Ovary (tissue), 10 donors: ENCODE measurements at places on chromosomes 16 and 17.

DNA sequence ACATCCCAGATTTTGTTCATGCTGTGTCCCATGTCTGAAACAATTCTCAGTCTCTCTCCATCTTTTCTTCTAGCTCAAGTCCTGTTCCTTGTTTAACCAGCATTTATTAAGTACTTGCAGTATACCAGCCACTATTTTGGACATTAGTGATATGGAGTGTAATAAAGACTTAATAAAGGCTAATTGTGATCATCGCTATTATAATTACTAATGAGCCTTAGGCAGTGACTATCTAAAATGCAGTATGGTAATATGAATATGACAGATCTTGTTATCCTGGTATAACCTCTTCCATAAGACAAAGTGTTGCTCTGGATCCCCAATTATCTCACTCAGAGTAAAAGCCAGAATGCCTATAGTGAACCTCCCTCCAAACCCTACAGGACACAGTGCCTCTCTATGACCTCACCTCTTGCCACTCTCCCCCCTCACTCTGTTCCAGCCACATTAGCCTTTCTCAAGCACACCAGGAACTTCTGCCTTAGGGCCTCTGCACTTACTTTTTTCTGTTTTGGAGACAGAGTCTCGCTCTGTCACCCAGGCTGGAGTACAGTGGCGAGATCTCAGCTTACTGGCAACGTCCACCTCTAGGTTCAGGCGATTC is 1.8 kb upstream of the FLOT2 start:
- no peak overlapping the region for H3K4me3 ChIP-seq
- H3K27ac ChIP-seq, result no peak overlapping the region

- no peak overlapping the region for H3K27ac ChIP-seq
- no peaks in the 10 kb centered on the region for H3K27me3 ChIP-seq
- no peaks in the 10 kb centered on the region for H3K36me3 ChIP-seq
Measured at GRCh38 chr16:48447940-48448536, 62.8 kb upstream of the SIAH1 start.

GRCh38 chr16:25585526-25585925 is 106.2 kb upstream of the HS3ST4 start:
- no peak overlapping the region for H3K27ac ChIP-seq
- no peaks in the 10 kb centered on the region for H3K27me3 ChIP-seq
- DNase-seq, result no peak
- H3K4me1 ChIP-seq, result no peaks in the 10 kb centered on the region

GRCh38 chr17:13638855-13639458 is 37.2 kb upstream of the HS3ST3A1 start:
- no peaks in the 10 kb centered on the region for H3K27me3 ChIP-seq
- H3K27ac ChIP-seq, result no peak overlapping the region
- no peaks in the 10 kb centered on the region for H3K36me3 ChIP-seq
- no peaks in the 10 kb centered on the region for H3K4me1 ChIP-seq

DNA sequence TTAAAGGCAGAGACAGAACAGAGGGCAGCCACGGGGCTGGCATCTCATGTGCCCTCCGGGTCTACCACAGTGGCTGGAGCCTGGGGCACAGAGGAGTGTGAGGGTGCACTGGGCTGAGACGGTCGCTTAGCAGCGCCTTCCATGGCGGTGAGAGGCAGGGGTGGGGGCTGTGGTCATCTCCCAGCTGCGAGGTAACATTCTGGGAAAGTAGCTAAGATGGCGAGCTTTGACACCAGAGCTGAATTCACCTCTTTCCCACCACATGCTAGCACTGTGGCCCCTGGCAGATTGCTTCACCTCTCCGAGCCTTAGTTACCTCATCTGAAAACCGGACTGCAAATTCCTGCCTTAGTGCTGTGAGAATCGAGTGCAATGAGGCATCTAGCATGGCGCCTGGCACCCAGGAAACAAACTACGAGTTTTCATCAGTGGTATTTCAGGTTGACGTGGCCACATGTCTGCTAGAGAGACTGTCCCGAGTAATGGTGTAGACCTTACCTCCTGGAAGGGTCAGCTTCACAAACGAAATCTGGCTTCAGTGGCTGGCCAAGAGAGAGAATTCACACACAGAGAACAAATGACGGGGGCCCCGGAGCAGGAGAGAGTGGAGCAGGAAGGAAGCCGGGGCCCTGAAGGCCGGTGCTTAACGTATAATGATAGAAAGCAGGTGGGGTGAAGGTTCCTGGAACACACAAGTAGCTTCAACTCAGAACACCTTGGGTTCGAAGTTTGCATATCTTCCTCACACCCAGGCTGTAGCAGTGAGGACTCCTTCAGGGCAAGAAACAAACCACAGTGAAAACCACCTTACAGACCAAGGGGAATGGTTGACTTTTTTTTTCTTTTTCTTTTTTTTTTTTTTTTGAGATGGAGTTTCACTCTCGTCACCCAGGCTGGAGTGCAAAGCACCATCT is 63.9 kb upstream of the RPH3AL start:
- no peak overlapping the region for H3K4me3 ChIP-seq
- DNase-seq, result no peak
- no peak overlapping the region for H3K27ac ChIP-seq
- H3K27me3 ChIP-seq, result no peaks in the 10 kb centered on the region

DNA sequence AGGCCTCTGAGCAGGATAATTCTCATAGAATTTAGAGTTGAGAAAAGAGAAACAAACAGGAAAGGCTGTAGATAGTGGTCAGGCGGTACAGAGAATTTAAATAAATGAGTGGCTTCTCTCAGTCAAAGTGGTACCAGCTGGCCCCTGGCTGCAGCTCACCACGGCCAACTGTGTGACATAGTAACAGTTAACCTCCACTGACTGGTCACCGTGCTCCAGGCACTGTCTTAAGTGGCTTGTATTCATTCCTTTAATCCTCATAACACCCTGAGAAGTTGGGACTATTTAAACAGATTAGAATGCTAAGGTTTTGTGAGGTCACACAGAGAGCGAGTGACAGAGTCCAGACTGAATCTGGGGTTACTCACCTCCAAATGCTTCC is 108.9 kb downstream of the GNAO1 start:
- H3K4me1 ChIP-seq, result no peaks in the 10 kb centered on the region
- no peak overlapping the region for H3K4me3 ChIP-seq
- DNase-seq, result no peak

DNA sequence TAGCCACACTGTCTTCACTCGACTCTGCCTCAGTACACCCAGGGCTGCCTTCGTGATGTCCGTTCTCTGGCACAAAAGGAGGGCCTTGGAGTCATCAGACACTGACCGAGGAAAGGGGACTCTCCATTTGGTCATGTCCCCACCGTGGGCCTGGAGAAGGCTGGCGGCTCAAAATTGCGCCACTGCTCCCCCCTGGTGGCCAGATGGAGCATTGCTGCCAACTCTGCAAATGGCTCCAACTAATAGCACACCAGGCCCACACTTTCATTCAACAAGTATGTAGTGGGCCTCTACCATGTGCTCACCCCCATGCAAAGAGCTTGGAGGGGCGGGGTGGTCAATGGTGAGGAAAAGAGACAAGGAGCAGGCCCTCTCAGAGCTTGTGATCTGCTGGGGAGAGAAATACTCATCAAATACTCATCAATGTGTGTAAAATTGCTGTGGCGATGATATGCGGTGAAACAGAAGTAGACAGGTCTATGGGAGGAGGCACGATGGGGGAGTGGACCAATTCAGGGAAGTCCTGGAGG is 5.2 kb upstream of the GRIN2C start:
- H3K27ac ChIP-seq, result no peak overlapping the region
- peaks cover 3% of the 10 kb centered on the region for H3K27me3 ChIP-seq
- DNase-seq, result peak; percentile 86

DNA sequence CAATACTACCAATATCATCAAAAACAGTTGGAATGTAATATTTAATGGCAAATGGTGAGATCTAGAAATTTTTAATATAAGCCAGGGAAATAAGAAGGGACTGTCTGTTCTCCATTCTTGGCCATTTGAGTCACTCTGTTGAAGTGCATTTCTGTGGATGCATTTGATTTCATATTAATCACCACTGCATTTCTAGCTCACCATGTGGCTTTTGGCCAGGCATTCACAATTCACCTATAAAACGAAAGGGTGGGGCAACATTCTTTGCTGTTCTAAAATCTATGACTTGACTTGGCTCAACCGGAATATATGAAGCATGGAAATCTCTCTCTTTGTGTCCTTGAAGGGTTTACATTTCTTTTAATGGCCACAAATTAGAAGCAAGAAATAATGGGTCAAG is 483.0 kb downstream of the SLC39A11 start:
- H3K4me1 ChIP-seq, result no peaks in the 10 kb centered on the region
- no peaks in the 10 kb centered on the region for H3K27me3 ChIP-seq
- DNase-seq, result no peak
- no peak overlapping the region for H3K27ac ChIP-seq
- no peak overlapping the region for H3K4me3 ChIP-seq

GRCh38 chr17:67359960-67360791 is 6.2 kb downstream of the PSMD12 start:
- no peak overlapping the region for H3K4me3 ChIP-seq
- no peaks in the 10 kb centered on the region for H3K36me3 ChIP-seq
- H3K4me1 ChIP-seq, result peaks cover 11% of the 10 kb centered on the region
- H3K27ac ChIP-seq, result no peak overlapping the region

DNA sequence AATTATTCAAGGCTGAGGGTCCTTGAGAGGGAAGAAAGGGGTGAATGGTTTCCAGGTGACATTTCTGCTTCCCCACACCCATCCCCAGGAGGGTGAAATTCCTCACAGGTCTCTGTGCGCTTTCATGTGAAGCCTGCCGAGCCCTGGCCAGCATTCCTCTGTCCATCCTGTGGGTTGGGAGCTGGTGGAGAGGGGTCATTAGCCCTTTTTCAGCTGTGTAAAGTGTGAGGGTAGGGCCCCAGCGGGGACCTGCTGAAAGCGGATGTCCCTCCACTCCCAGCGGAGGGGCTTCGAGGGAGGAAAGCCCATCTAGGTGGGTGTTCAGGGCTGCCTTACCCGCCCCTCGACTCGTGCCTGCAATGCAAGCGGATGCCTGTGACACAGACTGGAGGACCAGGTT is 53.3 kb upstream of the DLX4 start:
- no peaks in the 10 kb centered on the region for H3K4me1 ChIP-seq
- no peaks in the 10 kb centered on the region for H3K27me3 ChIP-seq
- no peaks in the 10 kb centered on the region for H3K36me3 ChIP-seq
- no peak overlapping the region for H3K27ac ChIP-seq

GRCh38 chr16:4917117-4917516 is 19.8 kb downstream of the PPL start:
- no peak overlapping the region for H3K27ac ChIP-seq
- no peaks in the 10 kb centered on the region for H3K4me1 ChIP-seq
- no peak for DNase-seq
- no peaks in the 10 kb centered on the region for H3K27me3 ChIP-seq
- no peak overlapping the region for H3K4me3 ChIP-seq

GRCh38 chr17:44917456-44917855 is 2.2 kb upstream of the GFAP start:
- no peak overlapping the region for H3K27ac ChIP-seq
- no peak for DNase-seq
- no peak overlapping the region for H3K4me3 ChIP-seq
- no peaks in the 10 kb centered on the region for H3K36me3 ChIP-seq
- H3K4me1 ChIP-seq, result no peaks in the 10 kb centered on the region

GRCh38 chr16:67718668-67719047 is 458 bp downstream of the GFOD2 start:
- no peak for DNase-seq
- H3K36me3 ChIP-seq, result no peaks in the 10 kb centered on the region
- H3K4me1 ChIP-seq, result peaks cover 3% of the 10 kb centered on the region

GRCh38 chr16:67050796-67051195 is 21.8 kb downstream of the CBFB start:
- no peak for DNase-seq
- no peak overlapping the region for H3K4me3 ChIP-seq
- no peaks in the 10 kb centered on the region for H3K27me3 ChIP-seq
- H3K36me3 ChIP-seq, result no peaks in the 10 kb centered on the region
- H3K27ac ChIP-seq, result no peak overlapping the region

- no peak overlapping the region for H3K27ac ChIP-seq
- H3K4me3 ChIP-seq, result no peak overlapping the region
- H3K36me3 ChIP-seq, result no peaks in the 10 kb centered on the region
- no peaks in the 10 kb centered on the region for H3K27me3 ChIP-seq
- H3K4me1 ChIP-seq, result no peaks in the 10 kb centered on the region
- DNase-seq, result no peak
Measured at GRCh38 chr16:12661656-12662172, 142.0 kb downstream of the CPPED1 start.

DNA sequence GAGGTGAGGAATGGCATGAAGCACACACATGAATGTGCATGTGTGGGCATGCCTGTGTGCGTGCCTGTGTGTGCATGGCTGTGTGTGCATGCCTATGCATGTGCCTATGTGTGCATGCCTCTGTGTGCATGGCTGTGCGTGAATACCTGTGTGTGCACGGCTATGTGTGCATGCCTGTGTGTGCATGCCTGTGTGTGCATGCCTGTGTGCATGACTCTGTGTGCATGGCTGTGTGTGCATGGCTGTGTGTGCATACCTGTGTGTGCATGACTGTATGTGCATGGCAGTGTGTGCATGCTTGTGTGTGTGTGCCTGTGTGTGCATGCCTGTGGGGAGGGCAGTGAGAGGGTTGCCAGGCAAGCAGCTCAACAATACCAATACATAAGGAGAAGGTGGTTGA is 276.5 kb upstream of the ERCC4 start:
- DNase-seq, result no peak
- no peak overlapping the region for H3K4me3 ChIP-seq
- H3K27ac ChIP-seq, result no peak overlapping the region

GRCh38 chr16:27408602-27409031 is 6.6 kb downstream of the IL21R start:
- no peak for DNase-seq
- no peaks in the 10 kb centered on the region for H3K27me3 ChIP-seq
- no peaks in the 10 kb centered on the region for H3K36me3 ChIP-seq
- no peak overlapping the region for H3K27ac ChIP-seq
- H3K4me1 ChIP-seq, result no peaks in the 10 kb centered on the region
- H3K4me3 ChIP-seq, result no peak overlapping the region

- no peak overlapping the region for H3K4me3 ChIP-seq
- DNase-seq, result peak; percentile 32
- H3K27me3 ChIP-seq, result no peaks in the 10 kb centered on the region
- H3K36me3 ChIP-seq, result no peaks in the 10 kb centered on the region
- no peak overlapping the region for H3K27ac ChIP-seq
- H3K4me1 ChIP-seq, result peaks cover 2% of the 10 kb centered on the region
Measured at GRCh38 chr16:87851601-87852000, 17.7 kb downstream of the SLC7A5 start.

DNA sequence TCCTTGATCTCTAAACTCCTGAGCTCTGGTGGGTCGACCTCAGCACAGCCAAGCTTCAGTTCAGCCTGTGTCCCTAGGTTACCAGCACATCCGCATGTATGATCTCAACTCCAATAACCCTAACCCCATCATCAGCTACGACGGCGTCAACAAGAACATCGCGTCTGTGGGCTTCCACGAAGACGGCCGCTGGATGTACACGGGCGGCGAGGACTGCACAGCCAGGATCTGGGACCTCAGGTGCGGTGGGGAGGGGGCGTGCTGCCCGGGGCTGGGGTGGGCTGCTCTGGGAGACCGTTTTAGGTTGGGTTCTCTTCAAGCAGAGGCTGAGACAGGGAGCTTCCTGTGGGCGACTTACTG is 1.1 kb downstream of the MLST8 start:
- peaks cover 8% of the 10 kb centered on the region for H3K4me1 ChIP-seq
- no peak for DNase-seq
- H3K27ac ChIP-seq, result no peak overlapping the region

GRCh38 chr17:1054656-1055055 is 57.7 kb downstream of the TIMM22 start:
- no peak for DNase-seq
- no peak overlapping the region for H3K27ac ChIP-seq
- no peaks in the 10 kb centered on the region for H3K27me3 ChIP-seq
- no peaks in the 10 kb centered on the region for H3K36me3 ChIP-seq
- H3K4me1 ChIP-seq, result no peaks in the 10 kb centered on the region
